ENCODE measurements at places on chromosomes 11 and 22.

DNA sequence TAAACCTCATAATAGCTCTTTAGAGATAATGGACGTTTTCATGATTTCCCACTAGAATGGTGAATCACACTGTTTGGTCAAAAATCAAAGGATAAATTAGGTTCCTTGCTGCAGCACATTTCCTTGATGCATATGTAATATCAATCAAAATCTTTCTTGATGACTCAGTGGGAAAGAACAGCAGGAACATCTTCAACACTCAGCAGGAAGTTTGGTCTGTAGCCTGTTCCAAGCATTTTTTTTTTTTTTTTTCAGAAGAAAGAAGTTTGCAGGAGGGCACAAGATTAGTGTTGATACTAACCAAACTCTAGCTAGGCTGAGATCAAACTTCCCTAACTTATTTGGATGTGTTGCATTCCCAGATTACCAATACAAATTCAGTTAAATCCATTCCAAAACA is 1529.8 kb downstream of the FAM181B start:
- no peak for DNase-seq

DNA sequence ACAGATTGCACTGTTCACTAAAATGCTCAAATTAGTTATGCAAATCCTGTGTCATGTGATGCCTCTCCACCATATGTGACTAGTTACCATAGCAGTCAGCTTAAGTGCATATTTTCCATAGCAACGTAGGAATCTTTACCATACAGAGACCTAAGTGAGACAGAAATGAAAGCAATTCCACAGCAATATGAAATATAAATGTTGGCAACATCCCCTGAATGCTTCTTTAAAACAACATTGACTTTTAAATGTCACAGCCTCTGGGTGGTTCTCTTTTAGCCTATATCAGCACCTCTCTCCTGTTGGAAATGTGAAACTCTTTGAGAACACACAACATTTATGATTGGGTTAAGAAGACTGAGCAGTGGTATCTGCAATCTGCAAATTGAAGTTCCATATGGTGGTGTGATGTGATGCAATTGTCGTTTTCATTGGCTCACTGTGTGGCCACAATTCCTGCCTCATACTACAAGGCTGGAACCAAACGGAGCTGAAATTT is 814.6 kb downstream of the DLG2 start:
- DNase-seq = no peak

DNA sequence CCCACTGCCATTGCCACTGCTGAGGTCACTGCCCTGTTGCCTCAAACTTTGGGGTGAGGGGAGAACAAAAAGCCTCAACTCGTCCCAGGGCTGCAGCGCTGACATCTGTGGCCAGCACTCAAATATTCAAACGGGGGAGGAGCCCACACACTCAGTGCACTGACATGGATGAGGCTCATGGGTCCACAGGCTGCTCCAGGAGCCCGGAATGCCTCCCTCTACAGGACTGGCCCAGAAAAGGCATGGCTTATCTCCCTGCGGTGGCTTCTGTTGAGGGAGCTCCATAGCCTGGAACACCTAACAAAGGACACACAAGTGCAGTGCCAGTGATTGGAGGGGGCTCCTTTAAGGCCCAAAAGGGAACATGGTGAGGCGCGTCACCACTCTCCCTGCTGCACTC is 341.1 kb upstream of the LUZP2 start:
- peak; percentile 37 for DNase-seq

DNA sequence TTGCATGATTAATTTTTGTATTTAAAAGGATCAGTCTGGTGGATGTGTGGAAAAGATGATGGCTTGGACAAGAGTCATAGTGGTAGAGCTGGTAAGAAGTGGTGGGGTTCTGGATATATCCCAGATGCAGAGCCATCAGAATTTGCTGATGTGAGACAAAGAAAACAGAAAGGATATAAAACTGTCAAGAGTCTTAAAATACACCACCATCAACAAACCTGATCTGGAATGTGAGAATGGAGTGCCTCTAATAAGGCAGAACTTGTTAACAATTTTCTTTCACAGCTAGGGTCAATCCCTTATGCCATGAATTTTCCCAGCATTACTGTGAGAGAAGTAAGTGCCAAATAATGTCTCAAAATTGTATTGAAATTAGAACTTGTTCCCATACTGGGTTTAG is 215.4 kb downstream of the METTL15 start:
- no peak for DNase-seq

GRCh38 chr11:114326776-114327175 is 30.6 kb downstream of the NNMT start:
- no peak for DNase-seq
